ENCODE measurements at places on chromosomes 3 and 15. TPM values are rescaled to one million over a fixed set of nuclear protein-coding genes. Genes with fewer than 3 reads are reported as not detected.

GRCh38 chr3:140695361-140696061, 17.6 kb downstream of the TRIM42 start:
- DNase-seq: no peak
- no peak overlapping the region for H3K27ac ChIP-seq
- H3K27me3 ChIP-seq: no peaks in the 10 kb centered on the region
- H3K4me1 ChIP-seq: no peaks in the 10 kb centered on the region
- no peak overlapping the region for H3K4me3 ChIP-seq

DNA sequence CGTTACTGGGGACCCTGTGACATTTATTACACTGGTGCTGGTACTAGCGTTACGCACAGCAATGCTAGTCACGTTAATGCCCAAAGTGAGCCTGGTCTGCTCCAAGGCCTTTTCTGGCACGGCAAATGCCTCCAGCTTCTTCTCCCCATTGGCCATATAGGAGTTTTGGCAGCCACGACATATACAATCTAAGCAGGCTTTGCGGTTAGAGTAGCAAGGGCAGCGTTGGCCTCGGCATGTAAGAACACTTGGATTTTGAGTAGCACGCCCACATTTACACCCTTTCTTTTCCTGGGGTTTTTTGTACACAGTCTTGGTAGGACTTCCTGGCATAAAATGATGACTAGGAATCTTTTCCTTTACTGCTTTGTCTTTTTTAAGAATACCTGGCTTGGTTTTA, 44.9 kb downstream of the MSL2 start:
- H3K4me1 ChIP-seq: peaks cover 9% of the 10 kb centered on the region
- H3K36me3 ChIP-seq: peaks cover 3% of the 10 kb centered on the region
- no peak overlapping the region for H3K4me3 ChIP-seq
- H3K27ac ChIP-seq: no peak overlapping the region
- no peak for DNase-seq

- H3K27me3 ChIP-seq: no peaks in the 10 kb centered on the region
- no peaks in the 10 kb centered on the region for H3K36me3 ChIP-seq
These were observed 208.5 kb downstream of the LPP start for GRCh38 chr3:188362405-188362831.

GRCh38 chr3:151722856-151723255, 10.9 kb upstream of the AADACL2 start:
- no peak for DNase-seq
- no peaks in the 10 kb centered on the region for H3K27me3 ChIP-seq
- no peak overlapping the region for H3K27ac ChIP-seq
- H3K4me1 ChIP-seq: no peaks in the 10 kb centered on the region
- H3K36me3 ChIP-seq: no peaks in the 10 kb centered on the region
- no peak overlapping the region for H3K4me3 ChIP-seq

GRCh38 chr3:35602395-35602936, 36.9 kb upstream of the ARPP21 start:
- H3K36me3 ChIP-seq: no peaks in the 10 kb centered on the region
- no peak overlapping the region for H3K4me3 ChIP-seq
- H3K4me1 ChIP-seq: no peaks in the 10 kb centered on the region
- no peak for DNase-seq
- H3K27ac ChIP-seq: no peak overlapping the region
- H3K27me3 ChIP-seq: no peaks in the 10 kb centered on the region

DNA sequence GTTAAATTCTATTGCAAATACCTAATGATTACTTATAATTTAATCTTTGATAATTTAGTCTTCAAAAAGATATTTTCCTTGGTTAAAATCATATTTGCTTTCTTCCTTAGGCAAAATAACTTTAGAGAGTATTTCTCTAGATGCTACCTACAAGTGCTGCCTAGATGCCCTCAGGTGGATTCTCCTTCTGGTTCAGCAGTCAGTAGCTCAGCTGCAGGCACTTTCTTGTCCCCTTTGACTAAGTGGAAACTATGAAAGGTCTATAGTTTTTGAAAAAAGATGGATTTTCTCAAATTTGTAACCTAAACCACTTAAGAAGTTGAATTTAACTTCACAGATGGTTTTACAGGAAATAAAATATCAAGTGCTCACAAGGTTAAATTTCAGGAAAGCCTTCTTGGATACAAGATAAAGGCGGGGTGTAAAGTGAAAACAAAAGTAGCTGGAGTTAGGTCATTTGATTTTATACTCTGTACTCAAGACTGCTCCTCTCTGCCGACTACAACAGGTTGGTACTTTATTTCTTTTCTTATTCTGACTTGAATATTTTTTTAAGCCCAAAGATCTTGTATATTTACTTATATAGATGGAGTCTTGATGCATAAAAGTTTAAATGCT, at the start of gene ACKR4:
Gene ACKR4 (plus strand): TSS at position 455 of the 618 bp plus-strand sequence. CDS start 3,128 bp downstream, outside the sequence.
- peaks cover 9% of the 10 kb centered on the region for H3K4me1 ChIP-seq
- H3K36me3 ChIP-seq: no peaks in the 10 kb centered on the region
- no peak within 1 kb of the TSS for H3K4me3 ChIP-seq

DNA sequence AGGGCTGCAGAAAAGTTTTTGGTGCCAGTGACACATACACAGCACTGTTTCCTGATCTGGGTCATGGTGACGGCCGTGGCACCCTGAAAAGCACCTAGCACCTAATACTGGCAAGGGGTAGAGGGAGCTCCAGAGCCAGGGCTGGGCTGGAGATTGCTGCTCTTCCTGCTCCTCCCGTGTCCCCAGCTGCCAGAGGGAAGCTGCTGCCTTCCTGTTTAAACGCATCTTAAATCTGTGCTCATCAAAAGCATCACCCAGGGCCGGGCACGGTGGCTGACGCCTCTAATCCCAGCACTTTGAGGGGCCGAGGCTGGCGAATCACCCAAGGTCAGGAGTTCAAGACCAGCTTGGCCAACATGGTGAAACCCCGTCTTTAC, 156.7 kb upstream of the MEF2A start:
- H3K36me3 ChIP-seq: no peaks in the 10 kb centered on the region
- no peak overlapping the region for H3K4me3 ChIP-seq
- H3K27me3 ChIP-seq: no peaks in the 10 kb centered on the region
- peaks cover 8% of the 10 kb centered on the region for H3K4me1 ChIP-seq
- H3K27ac ChIP-seq: no peak overlapping the region
- peak; percentile 69 for DNase-seq

DNA sequence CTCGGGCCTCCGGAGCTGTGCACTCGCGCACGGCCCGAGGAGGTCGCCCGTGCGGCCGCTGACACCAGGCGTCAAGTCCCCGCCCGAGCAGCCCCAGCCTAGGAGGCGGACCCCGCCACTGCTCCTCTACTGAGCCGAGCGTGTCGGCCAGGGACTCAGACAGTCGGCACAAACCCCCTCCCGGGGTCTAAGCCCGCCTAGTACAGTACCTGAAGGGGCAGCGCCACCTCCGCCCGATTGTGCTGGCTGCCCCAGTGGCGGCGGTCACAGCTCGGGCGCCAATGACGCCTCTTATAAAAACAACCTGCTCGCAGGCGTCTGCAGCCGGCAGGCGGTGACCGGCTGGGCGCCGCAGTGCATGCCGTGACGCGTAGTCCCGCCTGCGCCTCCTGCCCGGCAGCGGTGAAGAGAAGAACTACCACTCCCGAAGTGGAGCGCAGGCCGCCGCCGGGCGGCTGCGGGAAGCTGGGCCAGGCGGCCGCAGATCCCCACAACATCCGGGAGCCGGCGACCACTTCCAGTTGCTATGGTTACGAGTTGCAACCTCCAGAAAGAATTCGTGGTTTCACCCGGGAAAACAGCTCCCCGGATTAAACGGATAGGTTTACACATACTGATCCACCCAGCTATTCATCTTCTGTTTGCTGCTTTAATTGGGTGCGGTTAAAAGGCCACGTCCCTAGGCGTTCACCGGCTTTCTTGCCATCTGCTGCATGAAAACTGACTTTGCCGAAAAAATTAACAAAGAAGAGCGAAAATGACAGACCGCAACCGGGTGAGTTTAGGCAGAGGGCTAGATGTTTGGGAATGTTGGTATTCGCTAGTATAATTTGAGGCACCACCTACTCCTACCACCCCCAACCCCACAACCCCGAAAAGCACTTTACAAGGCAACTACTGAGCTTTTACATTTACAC, at the start of the genes CCPG1 and PIERCE2:
Gene CCPG1 (minus strand): TSS at position 348 of the 917 bp plus-strand sequence. CDS start 18,935 bp downstream, outside the sequence.
Gene PIERCE2 (plus strand): TSS at position 484 of the 917 bp plus-strand sequence. CDS start 274 bp downstream, at position 758.
- DNase-seq: peak; percentile 95
- peak within 1 kb of the TSS; percentile 99 for H3K27ac ChIP-seq
- H3K4me1 ChIP-seq: peaks cover 42% of the 10 kb centered on the region
- H3K27me3 ChIP-seq: no peaks in the 10 kb centered on the region
- no peaks in the 10 kb centered on the region for H3K36me3 ChIP-seq

- no peak overlapping the region for H3K4me3 ChIP-seq
- no peaks in the 10 kb centered on the region for H3K27me3 ChIP-seq
- no peak for DNase-seq
- no peaks in the 10 kb centered on the region for H3K4me1 ChIP-seq
- H3K36me3 ChIP-seq: no peaks in the 10 kb centered on the region
These were observed 21.8 kb upstream of the POU1F1 start for GRCh38 chr3:87298111-87298718.

GRCh38 chr15:37638691-37639090, 295.7 kb upstream of the TMCO5A start:
- no peaks in the 10 kb centered on the region for H3K36me3 ChIP-seq
- no peak for DNase-seq
- H3K4me3 ChIP-seq: no peak overlapping the region
- H3K27ac ChIP-seq: no peak overlapping the region
- no peaks in the 10 kb centered on the region for H3K4me1 ChIP-seq

GRCh38 chr3:16885593-16886302, 993 bp downstream of the PLCL2 start:
- no peaks in the 10 kb centered on the region for H3K36me3 ChIP-seq
- H3K27ac ChIP-seq: peak overlapping the region; percentile 82
- DNase-seq: no peak
- no peaks in the 10 kb centered on the region for H3K27me3 ChIP-seq
- H3K4me1 ChIP-seq: peaks cover 32% of the 10 kb centered on the region

- no peak overlapping the region for H3K27ac ChIP-seq
- no peaks in the 10 kb centered on the region for H3K36me3 ChIP-seq
- peaks cover 12% of the 10 kb centered on the region for H3K4me1 ChIP-seq
These were observed 6.8 kb downstream of the TRNT1 start for GRCh38 chr3:3133500-3133899.

- peaks cover 19% of the 10 kb centered on the region for H3K4me1 ChIP-seq
- DNase-seq: no peak
- no peaks in the 10 kb centered on the region for H3K36me3 ChIP-seq
- peaks cover 4% of the 10 kb centered on the region for H3K27me3 ChIP-seq
These were observed 2.4 kb upstream of the VIPR1 start for GRCh38 chr3:42500091-42500490.

DNA sequence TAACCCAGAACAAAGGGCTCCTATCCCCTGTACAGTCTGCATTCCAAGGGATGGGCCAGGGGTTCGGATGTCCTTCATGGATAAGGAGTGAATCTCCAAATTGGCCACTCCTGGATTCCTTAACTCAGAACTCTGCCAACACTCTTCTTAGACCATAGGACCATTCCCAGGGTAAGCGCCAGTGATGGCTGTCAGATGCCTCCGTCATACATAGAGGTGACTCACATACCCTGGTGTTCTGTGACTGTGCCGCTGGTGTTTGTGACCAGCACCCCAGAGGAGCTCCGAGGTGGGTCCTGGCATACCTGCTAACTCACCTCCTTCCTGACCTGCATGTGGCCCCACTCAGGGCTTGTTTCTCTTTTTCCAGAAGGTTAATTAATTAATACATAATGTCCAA, 134.7 kb downstream of the KLF13 start:
- no peaks in the 10 kb centered on the region for H3K36me3 ChIP-seq
- H3K4me3 ChIP-seq: no peak overlapping the region
- DNase-seq: no peak
- H3K27ac ChIP-seq: no peak overlapping the region

- H3K27ac ChIP-seq: no peak overlapping the region
- no peak for DNase-seq
- no peaks in the 10 kb centered on the region for H3K27me3 ChIP-seq
- H3K4me3 ChIP-seq: no peak overlapping the region
These were observed 7.0 kb upstream of the C15orf40 start for GRCh38 chr15:83018436-83018835.

GRCh38 chr15:57037548-57037947, 119.1 kb downstream of the TCF12 start:
- no peak overlapping the region for H3K27ac ChIP-seq
- H3K27me3 ChIP-seq: no peaks in the 10 kb centered on the region
- no peak for DNase-seq

GRCh38 chr15:53437366-53437765, 322.1 kb downstream of the WDR72 start:
- H3K4me3 ChIP-seq: no peak overlapping the region
- no peak overlapping the region for H3K27ac ChIP-seq
- no peaks in the 10 kb centered on the region for H3K36me3 ChIP-seq
- no peaks in the 10 kb centered on the region for H3K27me3 ChIP-seq

DNA sequence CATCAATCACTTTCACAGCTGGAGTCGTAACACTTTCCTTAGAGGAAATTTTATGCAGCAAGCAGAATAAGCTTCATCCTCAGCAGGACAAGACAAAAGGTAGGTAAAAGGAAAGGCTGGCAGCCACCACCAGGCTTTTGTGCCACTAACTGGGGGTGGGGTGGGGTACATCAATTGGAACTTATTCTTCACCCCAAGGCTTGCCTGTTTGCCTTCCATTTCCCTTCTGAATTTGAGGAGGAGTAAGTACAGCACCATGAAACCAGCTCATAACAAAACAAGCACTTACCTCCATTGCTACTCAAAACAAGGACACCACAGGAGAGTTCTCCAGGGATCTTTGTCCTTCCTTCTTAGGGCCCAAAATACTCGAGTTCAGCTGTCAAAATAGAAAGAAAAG, 296.8 kb downstream of the ARRDC4 start:
- no peak for DNase-seq
- no peaks in the 10 kb centered on the region for H3K27me3 ChIP-seq
- no peaks in the 10 kb centered on the region for H3K4me1 ChIP-seq
- H3K27ac ChIP-seq: no peak overlapping the region
- no peaks in the 10 kb centered on the region for H3K36me3 ChIP-seq

DNA sequence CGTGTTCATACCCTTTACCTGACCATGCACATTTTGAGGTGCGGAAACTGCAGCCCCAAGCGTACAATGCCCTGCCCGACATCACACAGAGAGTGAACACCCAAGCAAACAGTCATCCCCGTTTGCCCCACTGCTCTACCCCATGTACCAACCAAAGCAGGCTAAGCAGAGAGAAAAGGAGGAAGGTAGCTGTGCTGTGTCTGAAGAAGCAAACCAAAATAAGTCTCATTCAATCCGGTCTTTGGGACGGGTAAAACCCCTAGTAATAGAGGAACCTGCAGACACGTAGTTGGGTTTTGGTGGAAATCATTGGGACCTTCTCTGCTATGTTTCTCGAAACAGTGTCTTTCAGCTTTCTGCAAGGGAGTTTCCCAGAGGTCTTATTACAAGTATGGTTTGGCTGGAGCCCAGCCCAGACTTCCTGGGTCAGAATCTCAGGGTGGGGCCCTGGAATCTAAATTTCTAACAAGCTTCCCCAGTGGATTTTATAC, 164.6 kb upstream of the HES1 start:
- H3K27me3 ChIP-seq: no peaks in the 10 kb centered on the region
- H3K4me3 ChIP-seq: no peak overlapping the region
- H3K4me1 ChIP-seq: peaks cover 6% of the 10 kb centered on the region

Gene CASR
- total RNA-seq: 8.9 TPM

Gene ACKR4
- 1.3 TPM for total RNA-seq

Gene RPL4
- total RNA-seq: 789 TPM

Gene PATL2
- total RNA-seq: 1.6 TPM

Gene C3orf22
- total RNA-seq: not detected

Gene PRKAR2A
- 14.8 TPM for total RNA-seq

Gene TTLL3
- total RNA-seq: 88.0 TPM

Gene SNTN
- 1.0 TPM for total RNA-seq
